Common myeloid progenitor, CD34-positive (primary cell): ENCODE measurements at places on chromosomes 3 and 15.

DNA sequence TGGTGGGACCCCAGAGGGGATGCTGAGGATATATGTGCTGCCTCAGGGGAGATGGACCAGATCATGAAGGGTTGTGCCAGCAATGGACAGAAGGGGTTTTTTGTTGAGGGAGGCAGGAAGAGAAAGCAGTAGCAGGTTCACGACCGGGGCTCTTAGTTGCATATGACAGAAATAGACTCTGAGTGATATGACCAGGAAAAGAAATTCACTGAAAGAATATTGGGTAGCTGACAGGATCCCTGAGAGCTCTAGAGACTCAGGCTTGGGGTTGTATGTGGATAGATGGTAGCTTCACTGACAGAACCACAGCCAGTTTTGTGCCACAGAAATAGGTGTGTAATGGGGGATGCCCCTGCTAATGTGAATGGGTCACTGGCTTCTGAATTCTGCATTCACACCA is 241.6 kb downstream of the ZNF621 start:
- no peak for DNase-seq

DNA sequence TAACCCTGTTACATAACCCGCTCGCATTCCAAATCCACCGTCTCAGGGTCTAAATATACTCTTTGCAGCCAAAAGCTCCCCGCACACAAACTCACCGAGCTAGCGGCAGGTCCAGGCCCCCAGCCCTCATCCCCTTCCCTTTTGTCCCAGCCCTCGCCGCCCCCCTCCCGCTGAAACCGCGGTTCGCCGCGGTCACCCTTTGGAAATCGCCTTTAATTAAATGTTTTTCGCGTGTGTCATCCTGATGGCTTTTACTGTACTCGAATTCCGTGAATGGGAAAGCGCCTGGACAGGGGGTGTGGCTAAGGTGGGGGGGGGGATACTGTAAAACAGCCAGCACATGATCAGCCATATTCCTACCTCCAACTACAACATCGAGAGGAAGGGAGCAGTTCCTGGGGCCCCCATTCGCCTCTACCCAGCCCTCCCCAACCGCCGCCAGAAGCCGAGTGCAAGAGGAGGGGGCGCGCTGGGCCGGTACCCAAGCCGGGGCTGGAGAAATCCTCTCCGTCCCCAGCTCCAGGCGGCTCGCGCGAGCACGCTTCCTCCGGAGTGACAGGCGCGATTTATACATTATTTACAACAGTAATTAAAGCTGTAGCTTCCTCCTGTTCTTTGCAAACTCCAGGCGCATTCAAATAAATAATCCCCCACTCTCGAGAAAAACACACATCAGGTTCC is 1.7 kb downstream of the RORA start:
- peak; percentile 25 for DNase-seq

DNA sequence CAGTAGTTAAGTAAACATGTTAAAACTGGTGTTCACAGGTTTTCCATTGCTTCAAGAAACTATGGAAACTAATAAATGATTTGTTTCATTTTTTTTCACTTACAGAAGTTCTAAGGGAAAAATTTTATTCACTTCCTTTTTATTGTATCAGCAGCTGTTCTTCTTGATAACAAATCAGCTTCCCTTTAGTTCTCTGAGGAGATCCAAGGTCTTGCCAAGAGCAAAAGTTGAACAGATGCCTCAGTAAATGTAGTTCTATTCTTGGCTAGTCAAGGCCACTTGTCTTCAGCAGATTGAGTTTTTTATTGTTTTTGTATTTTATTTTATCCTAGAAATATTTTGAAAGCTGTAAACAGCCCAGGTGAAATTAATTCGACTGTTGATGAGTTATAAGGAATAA is 41.8 kb downstream of the KCNH8 start:
- peak; percentile 92 for DNase-seq

DNA sequence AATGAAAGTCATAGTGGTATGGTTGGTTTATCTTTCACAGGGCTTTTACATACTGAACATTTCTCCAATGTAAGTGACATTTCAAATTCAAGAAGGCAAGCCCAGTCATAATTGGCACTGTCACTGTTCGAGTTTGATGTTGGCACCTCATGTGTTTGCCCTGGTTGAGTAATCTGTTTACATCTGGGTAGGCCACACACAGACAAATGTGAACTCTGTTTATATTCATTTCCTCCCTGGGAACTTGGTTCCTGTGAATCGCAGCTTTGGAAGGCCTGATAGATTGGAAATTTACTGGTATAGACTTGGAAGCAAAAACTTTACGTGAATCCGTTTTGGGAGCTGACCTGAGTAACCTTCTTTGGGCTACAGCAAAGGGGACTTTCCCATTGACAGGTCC is 395.2 kb upstream of the AZI2 start:
- no peak for DNase-seq

GRCh38 chr15:96344060-96344705 is 13.7 kb downstream of the NR2F2 start:
- DNase-seq, result no peak

GRCh38 chr15:51966192-51966591 is 5.4 kb downstream of the LEO1 start:
- DNase-seq, result no peak

DNA sequence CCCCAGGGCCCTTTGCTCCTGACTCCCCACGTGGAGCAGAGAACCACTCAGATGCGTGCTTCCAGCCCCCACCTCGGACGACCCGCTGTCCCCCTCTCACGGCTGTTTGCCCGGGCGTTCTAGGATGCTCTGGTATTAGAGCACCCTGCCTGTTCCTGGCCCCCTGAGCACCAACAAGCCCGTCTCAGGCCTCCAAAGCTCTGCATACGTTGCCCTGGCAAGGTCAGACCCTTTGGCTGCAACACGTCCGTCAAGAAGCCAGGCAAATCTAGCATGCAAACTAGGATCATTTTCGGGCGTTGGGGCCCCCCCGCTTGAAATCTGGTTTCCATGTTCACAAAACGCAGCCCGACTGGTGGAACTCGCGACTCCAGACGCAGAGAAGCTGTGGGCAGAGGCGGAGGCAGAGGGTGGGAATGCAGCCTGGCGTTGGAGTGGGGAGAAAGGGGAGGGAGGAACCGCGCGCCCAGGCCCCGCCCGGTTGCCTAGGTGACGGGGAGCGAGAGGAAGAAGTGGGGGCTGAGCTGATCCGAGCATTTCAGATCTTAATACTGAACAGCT is 86.2 kb upstream of the PIAS1 start:
- peak; percentile 70 for DNase-seq

- DNase-seq, result no peak
Observed at GRCh38 chr3:152858170-152858800, 23.4 kb downstream of the P2RY1 start.

- DNase-seq, result no peak
Observed at GRCh38 chr3:126309861-126310655, 47.1 kb downstream of the KLF15 start.

DNA sequence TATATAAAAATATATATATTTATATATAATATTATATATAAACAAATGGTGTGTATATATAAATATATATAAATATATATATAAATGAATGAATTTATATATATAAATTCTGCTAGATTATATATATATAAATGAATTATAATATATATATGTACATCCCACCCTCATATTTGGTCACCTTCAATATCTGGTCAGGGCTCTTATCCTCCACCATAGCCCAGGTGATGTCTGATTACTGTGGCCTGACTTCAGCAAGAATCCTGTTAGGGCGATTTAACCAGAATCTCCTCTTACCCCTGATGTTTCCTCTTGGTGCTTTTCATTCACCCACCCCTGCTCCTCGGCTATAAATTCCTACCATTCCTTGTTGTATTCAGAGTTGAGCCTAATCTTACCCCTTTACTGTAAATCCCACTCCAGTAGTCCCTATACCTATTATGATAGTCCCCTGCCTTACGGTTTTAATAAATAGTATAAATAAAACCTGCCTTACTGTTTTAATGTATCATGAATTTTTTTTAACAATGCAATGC is 439.6 kb downstream of the PLOD2 start:
- no peak for DNase-seq

DNA sequence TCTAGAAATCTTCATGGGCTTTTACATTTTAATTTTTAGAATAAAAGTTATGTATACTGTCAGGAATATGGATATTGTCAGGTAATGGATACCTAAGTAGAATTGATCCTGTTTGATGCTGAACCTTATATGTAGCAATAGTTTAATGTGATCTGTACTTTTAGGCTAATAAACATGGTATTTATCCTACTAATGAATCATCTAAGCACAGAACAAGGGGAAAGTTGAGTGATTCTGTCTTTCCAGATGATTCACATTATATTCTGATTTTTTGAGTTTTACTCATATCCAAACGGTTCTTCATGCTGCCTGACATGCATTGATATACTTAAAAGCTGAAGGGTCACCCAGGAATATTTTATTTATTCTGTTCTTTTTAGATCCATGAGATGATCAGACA is 34.5 kb downstream of the FANCI start:
- DNase-seq, result no peak

GRCh38 chr3:105137911-105138310 is 228.8 kb upstream of the ALCAM start:
- DNase-seq, result no peak

DNA sequence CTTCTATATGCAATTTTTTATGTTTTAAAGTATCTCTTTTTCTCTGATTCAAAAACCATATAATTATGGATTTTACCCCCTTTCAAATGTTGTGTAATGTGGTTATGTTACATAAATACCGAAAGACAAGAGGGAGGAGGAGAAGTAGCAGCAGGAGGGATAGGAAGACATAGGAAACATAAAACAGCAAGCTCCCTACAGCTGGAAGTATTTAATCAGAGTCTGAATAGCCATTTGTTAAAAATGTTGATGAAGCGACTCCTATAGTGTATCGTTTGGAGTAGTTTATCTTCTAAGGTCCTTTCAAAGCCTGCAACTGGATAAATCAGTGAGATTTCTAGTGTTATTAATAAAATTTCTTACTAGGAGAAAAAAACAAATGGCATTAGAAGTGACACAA is 598.1 kb upstream of the GOLIM4 start:
- no peak for DNase-seq

GRCh38 chr3:187286467-187287059 is 5.0 kb downstream of the MASP1 start:
- DNase-seq, result no peak

DNA sequence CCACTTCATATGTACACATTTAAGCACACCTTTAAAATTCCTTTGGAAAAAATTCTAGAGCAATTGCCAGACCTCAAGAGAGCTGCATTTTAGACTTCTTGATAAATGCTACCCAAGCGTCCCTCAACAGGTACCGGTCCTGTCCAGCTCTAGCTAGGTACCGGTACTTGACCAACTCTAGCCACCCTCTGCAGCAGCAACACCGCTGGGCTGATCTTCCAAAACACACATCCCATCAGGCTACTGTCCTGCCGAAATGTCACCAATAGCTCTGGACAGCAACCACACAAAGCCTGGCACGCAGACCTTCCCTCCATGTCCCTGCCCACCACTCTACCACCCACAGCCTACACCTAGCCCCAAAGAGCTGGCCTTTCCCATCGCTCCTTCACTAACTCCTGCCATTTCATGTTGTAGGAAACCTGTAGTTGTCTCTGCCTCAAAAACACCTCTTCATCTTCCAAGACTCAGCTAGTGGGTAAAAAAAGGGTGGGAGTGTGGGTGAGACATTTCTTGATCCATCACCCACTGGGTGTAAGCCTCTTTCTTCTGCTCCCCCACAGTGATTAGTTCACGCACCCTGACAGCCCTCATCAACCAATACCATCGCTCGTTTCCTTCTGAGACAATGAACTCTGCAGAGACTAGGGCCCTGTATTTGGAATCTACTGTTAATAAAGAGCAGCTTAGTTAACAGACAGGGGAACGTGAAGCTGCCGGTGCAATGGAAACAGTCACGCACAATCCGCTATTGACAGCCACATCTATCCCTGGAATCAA is 6.8 kb downstream of the CHSY1 start:
- DNase-seq, result no peak
